GM23248 (cell line): ENCODE measurements at places on chromosomes 3 and 15.

DNA sequence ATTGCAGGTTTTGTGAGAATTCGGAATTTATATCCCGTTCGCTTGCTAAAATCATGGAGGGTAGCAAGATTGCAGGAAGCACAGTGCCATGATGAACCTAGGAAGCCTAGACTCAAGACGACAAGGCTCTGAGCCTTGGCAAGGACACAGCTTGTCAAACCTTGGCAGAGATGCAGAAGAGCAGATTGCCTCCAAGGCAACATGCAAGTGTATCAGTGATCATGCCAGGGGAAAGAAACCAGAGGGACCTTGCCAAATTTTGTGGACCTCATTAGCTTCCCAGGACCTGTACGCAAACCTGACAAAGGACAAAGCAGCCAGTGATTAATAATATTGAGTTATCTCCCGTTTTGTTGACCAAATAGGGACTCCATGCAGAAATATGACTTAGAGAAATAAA lies 159.7 kb downstream of the GOLIM4 start:
- no peak for DNase-seq

GRCh38 chr3:50525987-50526386 lies 22.6 kb upstream of the CACNA2D2 start:
- DNase-seq: peak; percentile 67

DNA sequence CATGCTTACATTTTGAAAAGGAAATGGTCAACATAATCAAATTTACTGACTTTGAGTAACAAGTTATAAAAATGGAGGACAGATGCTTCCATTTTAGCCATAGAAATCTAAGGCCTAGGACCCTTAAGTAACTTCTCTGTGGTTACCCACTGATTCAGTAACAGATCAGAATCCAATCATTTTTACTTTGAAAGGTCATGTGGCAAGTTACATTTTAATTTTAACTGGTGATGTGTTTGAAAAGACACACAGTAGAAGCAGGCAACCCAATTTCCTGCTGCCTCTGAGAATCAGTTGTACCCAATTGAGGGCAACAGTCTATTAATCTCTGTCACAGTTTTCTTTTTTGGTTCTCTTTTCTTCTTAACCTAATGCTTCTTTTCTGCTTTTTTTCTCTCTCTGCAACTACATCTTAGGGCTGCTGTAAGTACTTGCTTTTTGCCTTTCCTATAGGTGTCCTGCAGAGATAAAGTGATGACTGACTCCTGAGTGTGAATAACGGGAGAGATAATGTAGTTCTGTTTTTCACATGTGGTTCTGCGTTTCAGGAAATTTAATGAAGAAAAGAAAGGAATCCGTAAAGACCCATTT lies 3.3 kb downstream of the ZWILCH start:
- DNase-seq: no peak

GRCh38 chr15:75731248-75732151 lies 18.9 kb upstream of the CSPG4 start:
- no peak for DNase-seq

DNA sequence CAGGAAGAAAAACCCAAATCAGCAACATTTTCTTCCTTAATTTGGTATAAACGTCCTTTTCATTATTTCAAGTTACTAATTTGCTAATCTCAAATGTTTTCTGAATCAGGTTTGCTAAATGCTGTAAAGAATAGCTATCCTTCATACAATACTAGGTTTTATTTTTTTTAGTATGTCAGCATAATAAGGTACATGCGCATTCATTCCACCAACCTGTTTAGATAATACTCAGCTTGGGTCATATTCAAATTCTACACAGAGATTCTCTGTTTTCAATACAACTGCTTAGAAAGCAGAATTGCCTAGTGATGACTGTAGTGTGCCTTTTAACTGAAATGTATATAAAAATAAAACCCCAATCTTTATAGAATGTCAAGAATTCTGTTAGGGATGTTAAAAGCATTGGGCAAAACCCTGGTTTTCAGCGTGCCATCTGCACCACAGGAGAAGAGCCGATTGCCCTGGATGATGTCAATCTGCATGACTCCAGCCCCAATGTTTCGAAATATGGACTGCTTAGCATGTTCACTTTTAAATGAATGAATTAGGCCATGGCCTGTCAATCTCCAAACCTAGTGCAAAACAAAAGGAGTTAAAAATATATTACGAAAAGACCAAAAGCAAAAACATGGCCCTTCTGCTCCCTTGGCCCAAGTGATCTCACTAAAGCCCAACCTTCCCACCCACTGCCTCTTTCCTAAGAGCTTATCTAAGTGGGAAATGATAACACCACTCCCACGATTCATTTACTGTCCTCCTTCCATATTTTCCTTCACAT lies 107.4 kb downstream of the GLDN start:
- peak; percentile 12 for DNase-seq

DNA sequence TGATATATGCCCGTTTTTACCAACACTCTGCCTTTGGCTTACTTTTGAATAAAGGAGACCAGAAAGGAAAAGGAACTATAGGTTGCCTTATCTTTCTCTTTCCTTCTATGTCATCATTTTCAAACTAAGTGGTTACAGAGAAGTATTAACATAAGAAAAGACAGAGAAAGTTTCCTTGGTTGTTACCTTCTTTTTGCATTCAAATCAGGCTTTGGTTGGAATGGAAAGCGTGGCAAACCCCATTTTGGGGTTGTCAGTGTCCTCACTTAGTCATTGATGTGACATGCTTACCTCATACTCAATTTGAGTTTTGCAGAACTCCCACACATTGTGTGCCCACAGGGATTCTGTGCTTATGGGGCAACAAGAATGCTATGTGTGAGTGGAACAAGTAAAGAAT lies 3.7 kb upstream of the THRB start:
- peak; percentile 23 for DNase-seq

DNA sequence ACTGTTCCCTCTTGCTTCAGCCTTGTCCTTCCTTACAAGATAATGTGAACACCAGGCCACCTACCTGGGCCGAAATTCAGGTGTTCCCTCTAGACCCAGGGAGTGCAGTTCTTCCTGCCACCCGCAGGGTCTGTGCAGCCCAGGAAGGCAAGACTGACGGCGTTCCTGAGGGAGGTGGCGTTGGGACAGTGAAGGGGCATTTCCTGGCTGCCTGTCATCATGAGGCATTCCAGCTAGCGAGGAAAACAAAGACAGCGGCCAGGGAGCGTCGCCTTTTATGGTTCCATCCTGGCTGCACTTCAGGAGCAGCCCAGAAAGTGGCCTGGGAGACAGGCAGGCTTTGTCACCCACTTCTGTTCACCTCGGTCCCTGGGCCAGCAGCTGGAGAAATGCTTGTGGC lies 84.8 kb upstream of the WNT5A start:
- no peak for DNase-seq

DNA sequence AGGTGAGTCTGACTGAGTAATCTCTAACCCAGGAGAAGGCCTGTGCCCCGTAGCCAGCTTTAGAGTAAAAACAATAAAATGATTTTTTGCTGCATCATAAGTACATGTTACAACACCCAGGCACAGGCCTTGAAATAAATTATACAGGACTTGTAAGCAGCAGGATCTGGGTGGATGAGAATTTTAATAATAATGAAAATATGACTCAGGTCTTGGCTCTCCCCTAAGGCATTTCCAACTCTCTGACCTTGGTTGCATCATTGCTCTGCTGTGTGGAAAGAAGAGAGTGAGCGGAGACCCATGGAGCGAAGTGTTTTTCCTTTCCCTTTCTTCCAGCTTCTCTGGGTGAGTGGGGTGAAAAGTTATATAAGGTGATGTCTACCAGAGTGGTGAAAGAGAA lies 44.6 kb downstream of the EOMES start:
- peak; percentile 97 for DNase-seq

- peak; percentile 17 for DNase-seq
Observed at GRCh38 chr3:123638936-123639689, 54.3 kb upstream of the HACD2 start.

DNA sequence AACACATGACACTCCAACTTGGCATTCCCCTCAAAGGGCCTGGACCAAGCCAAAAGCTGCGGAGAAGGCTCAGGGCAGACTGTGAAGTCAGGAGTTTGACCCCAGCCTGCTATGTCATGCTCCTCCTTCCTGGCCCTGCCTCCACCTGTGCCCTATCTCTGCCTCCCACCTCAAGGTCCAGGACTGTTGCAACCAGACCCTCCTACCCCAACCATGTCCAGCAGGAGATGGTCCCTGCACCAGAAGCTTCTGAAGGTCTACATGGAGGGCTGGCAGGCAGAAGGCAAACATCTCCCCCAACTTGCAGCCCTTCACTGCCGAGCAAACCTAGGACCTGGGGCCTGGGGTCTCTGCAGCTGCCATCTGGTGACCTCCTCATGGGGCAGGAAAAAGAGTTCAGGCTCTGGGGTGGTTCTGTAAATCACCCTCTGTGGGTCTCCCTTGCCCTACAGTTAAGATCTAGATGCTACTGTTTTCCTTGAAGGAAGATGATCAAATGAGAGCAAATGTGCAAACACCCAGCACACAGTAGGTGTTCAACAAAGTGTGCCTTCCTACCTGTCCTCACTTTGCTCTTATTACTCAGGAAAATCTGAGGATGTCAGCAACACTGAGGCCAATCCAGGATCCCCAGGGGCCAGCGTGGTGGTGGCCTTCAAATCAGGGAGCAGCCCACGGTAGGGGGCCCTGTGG lies 11.5 kb upstream of the CSK start:
- no peak for DNase-seq

GRCh38 chr3:112806903-112807302 lies 39.8 kb downstream of the CD200R1L start:
- DNase-seq: peak; percentile 44

GRCh38 chr3:122857019-122857418 lies 62.1 kb downstream of the SLC49A4 start:
- peak; percentile 80 for DNase-seq

DNA sequence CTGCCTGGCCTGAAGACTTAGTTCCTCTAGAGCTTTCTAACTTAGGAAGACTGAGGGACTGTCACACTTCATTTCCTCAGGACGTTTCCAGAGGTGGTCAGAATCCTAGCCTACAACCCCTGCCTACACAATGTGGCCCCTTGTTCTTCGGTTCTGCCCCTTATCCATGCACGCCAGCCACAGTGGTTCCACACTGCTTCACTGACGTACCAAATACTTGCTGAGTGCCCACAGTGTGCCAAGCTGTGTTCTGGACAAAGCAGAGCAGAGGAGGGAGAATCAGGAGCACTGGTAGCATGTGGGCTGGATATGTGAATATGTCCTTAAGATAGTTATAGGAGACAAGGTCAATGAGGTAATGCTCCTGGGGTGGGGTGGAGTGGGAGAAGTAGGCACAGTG lies 70.5 kb upstream of the SAMMSON start:
- no peak for DNase-seq

DNA sequence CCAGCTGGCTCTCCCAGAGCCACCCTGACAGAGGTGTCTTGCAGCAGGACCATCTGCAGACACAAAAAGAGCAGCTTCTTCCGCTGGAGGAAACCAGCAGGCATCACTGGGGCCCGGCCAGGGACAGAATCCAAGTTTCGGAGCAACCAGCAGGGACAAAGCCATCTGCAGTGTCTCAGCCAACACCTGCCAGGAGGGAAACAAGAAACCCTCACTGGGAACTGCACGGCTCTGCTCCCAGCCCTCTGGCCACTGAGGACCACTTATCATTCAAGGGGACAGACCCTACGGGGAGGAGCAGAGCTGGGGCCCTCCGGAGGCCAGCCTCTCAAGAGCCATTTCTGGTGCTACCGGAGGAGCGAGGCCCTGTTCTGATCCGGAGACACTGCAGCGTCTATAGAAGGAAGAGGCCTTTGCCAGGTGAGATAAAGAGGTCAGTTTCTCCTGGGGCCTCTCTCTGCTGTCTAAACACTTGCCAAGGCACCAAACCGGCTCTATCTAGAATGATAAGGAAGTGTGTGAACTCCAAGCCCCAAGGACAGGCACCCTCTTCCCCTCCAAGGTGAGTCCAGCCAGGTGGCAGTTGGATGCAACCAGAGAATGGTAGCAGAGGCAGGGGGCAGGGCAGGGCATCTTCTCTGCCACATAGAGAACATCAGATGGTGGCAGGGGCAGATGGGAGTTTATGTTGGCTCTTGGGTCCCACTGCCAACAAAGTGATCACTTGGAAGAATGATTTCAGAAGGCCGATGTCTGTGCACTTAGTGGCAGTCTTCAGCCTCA lies 89.0 kb downstream of the CHSY1 start:
- no peak for DNase-seq

DNA sequence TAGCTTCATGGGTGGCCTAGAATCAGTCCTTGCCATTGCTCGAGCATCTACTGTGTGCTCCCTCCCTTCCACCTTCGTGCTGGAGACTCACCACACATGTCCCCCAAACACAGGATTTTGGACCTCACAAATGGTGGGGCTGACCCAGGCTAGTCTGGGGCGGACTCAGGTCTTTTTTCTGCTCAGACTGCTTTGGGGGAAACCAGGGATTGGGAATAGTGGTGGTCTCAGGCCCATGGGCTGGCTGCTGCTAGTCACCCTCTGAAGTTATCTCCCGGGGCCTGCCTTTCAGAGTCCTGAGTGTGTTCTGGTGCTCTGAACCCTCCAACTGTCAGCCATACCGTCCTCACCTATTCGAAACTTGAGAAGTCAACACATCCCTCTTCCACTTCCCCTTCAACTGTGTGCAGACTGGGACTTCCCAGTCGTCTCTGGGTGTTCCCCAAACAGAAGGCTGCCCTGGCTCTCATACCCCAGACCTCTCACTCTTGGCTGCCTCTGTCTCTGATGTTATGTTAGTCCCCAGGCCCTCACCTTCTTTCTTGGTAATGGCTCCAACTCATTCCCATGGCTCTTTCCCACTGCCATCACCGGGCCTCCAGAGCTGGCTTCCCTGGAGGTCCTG lies 46.0 kb downstream of the PPCDC start:
- DNase-seq: no peak

DNA sequence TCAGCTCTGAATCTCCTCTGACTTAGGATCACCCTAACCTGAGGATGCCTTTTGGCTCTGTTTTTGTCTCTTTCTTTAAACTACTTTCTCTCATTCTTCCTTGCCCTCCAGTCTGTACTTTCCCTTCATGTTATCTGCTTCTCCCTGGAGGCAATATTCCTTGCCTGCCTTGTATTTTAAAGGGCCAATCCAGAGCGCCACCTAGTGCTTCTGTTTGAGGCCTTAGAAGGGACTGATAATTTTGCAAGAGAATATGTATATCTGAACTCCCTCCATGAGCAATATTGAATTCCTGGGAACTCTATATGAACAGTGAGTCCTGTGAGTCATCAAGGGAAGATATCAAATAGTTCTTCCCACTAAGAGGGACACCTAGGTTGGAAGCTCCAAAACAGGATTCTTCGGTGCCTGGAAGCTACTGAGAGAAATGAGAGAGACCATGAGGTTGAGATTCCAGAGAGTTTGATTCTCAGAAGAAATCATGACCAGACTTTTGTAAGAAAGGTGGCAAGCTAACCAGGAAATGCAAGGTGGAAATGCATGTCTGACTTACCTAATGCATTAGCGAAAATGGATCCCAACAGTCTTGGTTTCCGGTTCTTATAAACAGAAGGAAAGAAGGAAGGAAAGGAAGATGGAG lies 203.8 kb upstream of the CD96 start:
- peak; percentile 78 for DNase-seq
